GM23248 (cell line): ENCODE measurements at places on chromosomes 5 and 9. TPM values are rescaled to one million over a fixed set of nuclear protein-coding genes. Genes with fewer than 3 reads are reported as not detected.

GRCh38 chr9:85224729-85225128, 517.0 kb downstream of the AGTPBP1 start:
- peak; percentile 93 for DNase-seq

- DNase-seq, result peak; percentile 23
Observed at GRCh38 chr5:107997338-107997980, 326.7 kb upstream of the EFNA5 start.

- no peak for DNase-seq
Observed at GRCh38 chr9:81363916-81364480, 325.3 kb downstream of the TLE1 start.

DNA sequence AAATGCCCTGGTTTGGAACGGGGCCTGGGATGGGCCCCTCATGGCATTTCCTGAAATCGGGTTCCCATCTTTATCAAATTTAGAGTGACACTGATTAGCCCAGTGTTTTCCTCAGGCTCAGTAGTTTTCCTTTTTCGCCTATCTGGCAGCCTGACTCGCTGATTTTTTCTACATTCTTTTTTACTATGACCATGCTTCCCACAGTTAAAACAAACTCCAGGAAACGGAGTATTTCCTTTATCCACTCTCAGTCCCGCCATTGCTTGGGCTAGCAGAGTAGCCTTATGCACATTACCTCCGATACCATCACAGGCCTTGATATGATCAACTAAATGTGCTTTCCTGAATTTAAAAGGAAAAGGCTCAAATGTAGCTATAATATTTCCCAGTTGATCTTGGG, 5.5 kb downstream of the OR1Q1 start:
- no peak for DNase-seq

Gene CTSV
- total RNA-seq, result not detected in 2 replicates

Gene ADAMTS16
- total RNA-seq, result 0.11 and 0.13 TPM in 2 replicates

Gene CXXC5
- 163 and 168 TPM in 2 replicates for total RNA-seq

Gene CCDC183
- total RNA-seq, result 0.76 TPM in 1 of 2 replicates, not detected in the other

Gene PRXL2C
- total RNA-seq, result 13.7 and 17.5 TPM in 2 replicates

GRCh38 chr9:81466981-81467380, 222.4 kb downstream of the TLE1 start:
- no peak for DNase-seq

DNA sequence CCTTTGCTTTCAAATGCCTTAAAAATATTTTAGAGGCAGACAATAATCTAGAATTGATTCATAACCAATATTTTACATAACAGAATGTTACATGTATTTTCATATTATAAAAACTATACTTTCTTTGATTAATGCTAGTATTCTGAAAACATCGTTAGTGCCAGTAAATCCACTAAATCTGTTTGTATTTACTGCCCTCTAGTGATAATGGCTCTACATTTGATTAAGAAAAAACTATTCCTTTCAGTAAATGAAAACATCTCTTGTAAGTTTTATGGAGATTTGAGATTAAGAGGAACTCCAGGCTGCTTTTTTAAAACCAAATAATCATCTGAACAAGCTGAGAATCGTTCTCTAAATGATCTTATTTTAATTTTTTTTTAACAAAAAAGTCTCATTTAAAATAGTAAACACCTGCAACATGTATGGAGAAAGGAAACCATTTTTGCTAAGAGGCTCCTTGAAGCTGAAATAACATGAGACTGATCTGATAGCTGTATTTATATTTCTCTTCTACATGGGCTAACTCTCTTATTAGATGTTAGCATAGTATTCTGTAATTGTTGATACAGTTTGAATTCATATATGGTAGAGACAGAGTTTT, 424.7 kb downstream of the RAB3C start:
- DNase-seq, result peak; percentile 54

GRCh38 chr5:668283-668995, 24.7 kb downstream of the TPPP start:
- no peak for DNase-seq

GRCh38 chr5:135157421-135158313, 123.6 kb upstream of the PITX1 start:
- DNase-seq, result no peak

DNA sequence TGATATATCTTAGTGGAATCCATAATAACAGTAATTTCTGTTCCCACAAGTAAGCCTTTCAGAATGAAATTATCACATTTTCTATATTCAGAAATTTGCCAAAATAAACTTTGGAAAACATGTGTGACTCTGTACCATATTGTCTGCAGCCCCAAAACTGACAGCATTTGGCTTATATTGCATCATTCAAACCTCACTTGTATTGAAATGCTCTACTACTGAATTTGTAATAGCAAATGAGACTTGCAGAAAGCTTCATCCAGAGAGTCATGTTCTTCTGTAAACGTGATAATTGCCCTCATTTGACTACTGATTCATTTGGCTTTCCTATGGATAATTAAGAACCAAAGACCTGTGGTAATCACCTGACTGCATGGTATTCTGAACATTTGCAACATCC, 1249.5 kb upstream of the CDH18 start:
- no peak for DNase-seq

DNA sequence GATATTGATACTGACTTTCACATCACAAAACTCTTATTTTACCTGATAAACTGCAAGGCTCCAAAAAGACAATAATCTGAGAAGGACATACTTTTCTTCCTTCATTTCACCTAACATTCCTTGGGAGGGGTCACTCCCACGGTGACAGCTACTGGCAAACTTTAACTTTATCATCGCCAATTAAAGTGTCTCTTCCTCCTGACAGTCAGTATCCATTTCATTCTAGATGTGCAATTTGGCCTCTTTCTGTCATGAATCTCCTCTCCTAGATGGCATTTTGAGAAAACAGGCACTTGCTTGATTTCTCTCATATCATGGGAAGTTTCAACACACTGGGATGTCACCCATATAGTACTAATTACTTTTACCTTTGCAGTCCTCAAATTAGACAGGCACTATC, 413.5 kb upstream of the CCNG1 start:
- no peak for DNase-seq

DNA sequence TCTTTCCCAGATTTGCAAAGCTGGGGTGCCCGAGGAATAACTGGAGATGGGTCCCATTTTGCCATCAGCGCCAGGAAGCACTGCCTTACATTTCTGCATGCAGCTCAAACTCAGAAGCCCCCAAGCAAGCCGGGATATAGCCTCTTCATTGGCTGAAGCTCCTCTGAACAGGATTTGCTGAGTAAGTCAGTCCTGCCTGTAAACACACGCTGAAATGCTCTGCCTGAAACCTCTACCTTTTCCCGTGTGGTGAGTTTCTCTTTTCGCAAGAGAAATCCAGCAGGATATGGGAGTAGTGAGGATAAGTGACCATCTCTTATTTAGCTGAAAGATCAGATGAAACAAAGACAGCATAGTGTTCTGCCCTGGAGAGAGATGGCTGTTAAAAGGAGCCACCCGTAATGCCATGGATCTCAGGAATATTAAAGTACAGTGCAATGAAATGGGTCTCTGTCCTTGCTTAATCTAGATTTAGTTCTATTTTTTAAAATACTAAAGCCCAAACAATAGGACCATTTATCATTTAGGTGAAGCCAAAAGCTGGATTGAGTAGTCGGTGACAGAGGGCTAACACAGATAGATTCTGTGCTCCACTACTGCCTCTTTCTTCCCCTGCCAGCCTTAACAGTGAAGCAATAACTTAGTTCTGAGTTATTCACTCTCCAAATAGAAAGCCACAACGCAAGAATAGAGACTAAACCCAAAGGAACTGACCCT, 177.5 kb upstream of the PPP2R2B start:
- DNase-seq, result no peak

Gene PRUNE2
- total RNA-seq, result 6.8 and 8.8 TPM in 2 replicates

GRCh38 chr9:21096172-21096900, 18.6 kb upstream of the IFNB1 start:
- peak; percentile 58 for DNase-seq

DNA sequence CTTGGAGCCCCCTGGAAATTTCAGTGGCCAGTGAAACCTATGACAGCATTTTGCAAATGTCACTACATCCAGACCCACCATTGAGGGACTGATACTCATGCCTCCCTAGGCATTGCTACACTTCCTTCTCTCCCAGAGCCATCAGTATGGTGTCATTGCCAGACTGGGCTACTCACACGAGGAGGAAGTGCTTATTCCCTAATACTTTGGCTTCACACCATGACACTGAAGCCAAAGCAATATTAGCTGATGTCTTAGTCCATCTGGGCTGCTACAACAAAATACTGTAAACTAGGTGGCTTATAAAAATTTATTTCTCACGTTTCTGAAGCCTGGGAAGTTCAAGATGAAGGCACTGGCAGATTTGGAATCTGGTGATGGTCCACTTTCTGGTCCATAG, 22.6 kb downstream of the TRPM3 start:
- no peak for DNase-seq

DNA sequence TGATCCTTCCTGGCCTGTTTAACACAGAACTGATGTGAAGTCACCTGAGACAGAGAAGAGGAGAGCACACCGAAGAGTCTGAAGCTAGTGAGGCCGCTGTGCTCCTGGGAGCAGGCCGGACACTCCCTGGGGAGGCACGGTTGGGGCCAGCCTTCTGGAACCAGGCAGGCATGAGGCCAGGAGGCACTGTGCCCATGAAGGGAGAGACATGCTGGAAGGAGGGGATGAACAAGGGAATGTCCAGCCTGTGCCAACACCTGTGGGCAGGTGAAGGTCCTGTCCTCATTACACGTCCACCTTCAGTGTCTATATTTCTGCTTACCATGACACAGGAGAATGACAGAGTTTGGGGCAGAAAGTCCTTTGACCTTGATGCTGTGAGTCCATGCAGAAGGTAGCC, 183.8 kb upstream of the S1PR3 start:
- no peak for DNase-seq

Gene PCDHA1
- total RNA-seq, result not detected in 2 replicates

DNA sequence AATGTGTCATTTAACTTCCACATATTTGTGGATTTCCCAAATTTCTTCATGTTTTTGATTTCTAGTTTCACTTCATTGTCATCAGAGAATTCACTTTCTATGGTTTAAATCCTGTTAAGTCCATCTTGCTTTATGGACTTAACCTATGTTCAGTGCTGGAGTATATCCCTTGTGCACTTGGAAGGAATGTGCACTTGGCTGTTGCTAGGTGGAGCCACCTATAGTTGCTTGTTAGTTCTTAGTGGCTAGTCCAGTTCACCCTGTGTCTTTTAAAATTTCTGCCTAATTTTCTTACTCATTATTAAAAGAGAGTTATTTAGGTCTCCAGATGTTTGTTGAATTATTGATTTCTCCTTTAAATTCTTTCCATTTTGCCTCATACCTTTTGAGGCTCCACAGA, 1472.5 kb upstream of the CDH6 start:
- DNase-seq, result no peak

GRCh38 chr5:129027260-129027659, 62.0 kb downstream of the SLC27A6 start:
- DNase-seq, result no peak

DNA sequence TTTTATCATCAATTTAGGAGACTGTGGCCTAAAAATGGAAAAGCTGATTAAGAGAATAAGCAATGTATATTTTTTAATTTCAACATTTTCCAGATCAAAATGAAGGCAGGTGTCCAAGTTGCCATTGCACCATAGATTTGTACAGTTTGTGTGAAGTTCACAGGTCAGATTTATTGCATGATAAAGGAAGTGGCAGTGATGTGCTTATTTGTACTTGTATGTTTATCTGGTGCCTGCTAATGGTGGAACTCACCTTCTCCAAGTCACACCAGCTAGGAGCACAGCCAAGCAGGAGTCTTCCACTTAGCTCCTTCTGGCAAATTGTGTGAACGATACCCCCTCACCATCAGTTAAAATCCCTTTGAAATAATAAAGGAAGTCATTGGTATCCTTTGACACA, 37.8 kb upstream of the ANKRD31 start:
- DNase-seq, result no peak

Gene ADGRD2
- not detected in 2 replicates for total RNA-seq

DNA sequence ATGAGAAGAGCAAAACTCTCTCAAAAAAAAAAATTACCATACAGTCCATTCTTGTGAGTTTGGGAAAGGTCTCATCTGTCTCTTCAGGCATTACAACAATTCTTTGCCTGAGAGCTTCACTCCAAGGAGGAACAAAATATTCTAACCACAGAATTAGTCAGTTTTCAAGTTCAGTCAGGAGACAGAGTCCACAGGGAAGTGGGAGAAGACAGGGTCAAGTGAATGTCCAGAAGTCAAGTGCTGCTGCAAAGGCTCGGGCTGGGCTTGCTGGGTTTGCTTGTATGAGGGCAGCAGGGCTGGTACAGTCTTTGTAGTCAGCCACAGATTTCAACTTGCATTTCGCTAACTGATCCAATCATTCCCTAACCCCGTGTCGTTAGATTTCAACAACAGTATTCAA, 17.6 kb upstream of the HEXB start:
- DNase-seq, result peak; percentile 48

- no peak for DNase-seq
Observed at GRCh38 chr5:27682600-27682999, 644.2 kb upstream of the CDH9 start.

Gene MAN1B1
- total RNA-seq, result 131 and 136 TPM in 2 replicates

DNA sequence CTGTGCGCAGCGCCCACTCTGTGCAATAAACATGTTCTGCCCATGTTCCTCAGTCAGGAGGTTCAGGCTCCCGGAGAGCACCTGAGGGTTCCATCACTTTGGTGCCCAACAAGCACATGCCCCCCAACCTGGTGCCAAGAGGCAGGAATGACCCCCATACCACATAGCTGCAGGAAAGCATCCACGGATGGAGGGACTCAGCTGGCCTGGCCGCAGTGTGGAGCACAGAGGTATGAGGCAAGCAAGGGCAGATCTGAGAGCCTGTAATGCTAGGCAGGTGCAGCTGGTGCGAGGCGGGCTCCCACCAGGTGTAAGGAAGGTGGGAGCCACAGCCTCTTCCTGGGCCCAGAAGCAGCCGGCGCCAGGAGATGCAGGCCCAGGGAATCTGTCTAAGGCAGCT, 4.3 kb upstream of the MRNIP start:
- DNase-seq, result no peak

GRCh38 chr5:125112196-125112595, 365.8 kb upstream of the ZNF608 start:
- DNase-seq, result no peak

DNA sequence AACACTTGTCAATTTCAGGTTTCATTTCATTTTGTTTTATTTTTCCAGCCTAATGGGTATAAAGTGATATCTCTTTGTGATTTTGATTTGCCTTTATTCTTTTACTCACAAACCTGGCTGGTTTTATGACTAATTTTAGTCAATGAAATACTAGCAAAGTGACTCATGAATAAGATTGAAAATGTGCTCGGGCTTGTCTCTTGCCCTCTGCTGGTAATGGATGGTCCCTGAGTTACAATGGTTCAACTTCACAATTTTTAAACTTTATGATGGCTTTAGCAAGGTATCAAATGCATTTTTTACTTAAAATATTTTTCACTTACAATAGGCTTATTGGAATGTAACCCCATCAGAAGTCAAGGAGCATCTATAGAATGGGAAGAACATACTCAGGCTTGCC, 431.4 kb upstream of the CCNG1 start:
- DNase-seq, result no peak
